ENCODE measurements at places on chromosomes 3 and 15.

GRCh38 chr3:60536420-60536819 is 714.8 kb downstream of the FHIT start:
- DNase-seq, result no peak

DNA sequence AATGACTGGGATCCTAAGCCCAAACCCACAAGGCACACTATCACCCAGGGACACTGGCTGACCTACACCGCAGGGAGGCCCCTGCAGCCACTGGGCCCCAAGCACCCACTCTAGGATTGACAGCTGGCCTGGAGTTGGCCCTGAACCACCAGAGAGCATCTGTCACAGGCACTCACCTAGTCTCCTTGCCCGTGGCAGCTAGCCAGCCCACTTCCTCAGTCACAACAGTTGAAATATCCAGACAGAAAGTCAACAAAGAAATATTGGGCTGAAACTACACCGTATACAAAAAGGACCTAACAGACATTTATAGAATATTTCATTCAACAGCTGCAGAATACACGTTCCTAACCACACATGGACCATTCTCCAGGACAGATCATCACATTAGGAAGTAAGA is 5.2 kb upstream of the SPINK8 start:
- no peak for DNase-seq

DNA sequence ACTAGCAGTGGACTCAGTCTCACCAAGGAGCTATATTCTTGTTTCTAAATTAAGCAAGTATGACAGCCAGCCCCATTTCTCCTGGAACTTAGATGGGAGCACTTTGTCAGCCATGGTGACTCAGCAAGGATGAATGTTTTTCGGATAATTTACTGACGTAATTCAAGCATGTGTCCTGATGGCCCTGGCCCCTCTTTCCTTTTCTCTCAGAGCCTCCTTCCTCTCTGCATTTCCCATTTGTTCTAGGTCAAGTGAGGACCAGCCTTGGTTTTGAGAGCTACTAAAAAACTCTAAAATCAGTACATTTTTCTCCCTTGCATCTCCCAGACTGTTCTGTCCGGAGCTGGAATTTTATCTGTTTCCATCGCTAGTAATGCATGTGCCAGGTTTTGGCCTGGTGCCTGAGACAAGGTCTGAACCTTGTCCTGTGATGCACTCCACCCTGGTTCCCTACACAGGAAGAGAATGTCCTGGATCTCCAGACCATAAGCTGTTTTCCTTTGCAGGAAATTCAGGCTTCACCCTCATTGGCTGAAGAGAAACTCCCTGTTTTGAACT is 256.6 kb upstream of the ROPN1 start:
- DNase-seq, result peak; percentile 70

- DNase-seq, result no peak
Measured at GRCh38 chr15:63380151-63380807, 1.4 kb downstream of the CA12 start.

GRCh38 chr15:36428102-36428845 is 151.2 kb upstream of the CDIN1 start:
- peak; percentile 99 for DNase-seq

DNA sequence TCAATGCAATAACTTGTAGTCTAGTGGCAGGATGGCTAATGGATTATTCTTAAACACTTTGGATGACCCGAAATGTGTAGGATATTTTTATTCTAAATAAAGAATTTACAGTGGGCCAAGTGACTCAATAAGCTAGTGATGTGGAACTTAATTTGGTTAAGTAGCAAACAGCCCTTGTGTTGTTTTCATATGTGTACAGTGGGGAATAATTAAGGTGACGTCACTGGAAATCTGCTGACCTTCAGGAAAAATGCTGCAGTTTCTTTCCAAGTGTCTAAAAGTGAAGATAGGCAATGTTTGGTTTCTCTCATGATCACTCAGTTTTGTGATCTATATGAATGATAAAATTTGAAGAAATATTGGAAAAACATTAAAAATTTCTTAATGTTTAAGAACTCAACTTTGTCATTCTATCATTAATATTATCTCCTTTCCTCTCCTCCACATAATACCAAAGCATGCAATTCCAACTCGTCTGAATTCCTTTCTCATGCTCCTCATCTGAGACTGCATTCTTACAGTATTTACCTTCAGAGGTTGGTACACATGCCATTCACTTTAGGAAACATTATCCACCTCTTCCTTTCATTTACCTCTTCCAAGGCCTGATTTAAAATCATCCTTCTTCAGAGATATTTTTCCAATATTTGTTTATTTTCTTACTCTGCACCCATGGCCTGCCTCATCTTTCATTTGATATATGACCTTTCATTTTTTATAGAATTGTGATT is 414.6 kb upstream of the ARPP21 start:
- DNase-seq, result no peak

GRCh38 chr15:40380636-40381035 is 1.9 kb upstream of the KNSTRN start:
- no peak for DNase-seq

DNA sequence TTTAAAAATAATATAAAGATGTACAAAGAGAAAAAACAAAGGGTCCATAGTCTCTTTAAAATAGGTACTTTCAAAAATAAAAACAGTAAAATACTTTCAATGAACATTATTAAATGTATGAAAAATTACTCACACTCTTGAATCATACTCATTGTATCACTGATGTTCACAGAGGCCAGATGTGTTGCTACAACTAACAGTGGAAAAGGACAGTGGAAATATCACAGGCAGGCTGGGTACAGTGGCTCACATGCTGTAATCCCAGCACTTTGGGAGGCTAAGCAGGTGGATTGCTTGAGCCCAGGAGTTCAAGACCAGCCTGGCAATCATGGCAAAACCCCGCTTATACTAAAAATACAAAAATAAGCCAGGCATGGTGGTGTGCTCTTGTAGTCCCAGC is 26.8 kb downstream of the NPHP3 start:
- DNase-seq, result no peak

DNA sequence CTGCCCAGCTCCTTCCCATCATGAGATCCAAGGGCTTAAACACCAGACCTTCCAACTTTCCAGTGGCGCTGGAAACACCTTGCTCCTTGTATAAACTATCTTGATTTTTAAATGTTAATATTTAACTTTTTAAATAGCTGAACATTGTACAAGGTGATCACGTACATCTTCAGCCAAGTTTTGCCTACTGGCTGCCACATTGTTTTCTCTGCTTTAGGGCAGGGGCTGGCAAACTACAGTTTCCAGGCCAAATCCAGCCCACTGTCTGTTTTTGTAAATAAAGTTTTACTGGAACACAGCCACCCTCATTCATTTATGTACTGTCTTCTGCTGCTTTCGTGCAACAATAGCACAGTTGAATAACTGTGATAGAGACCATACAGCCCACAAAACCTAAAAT is 27.6 kb upstream of the FOXP1 start:
- DNase-seq, result no peak

DNA sequence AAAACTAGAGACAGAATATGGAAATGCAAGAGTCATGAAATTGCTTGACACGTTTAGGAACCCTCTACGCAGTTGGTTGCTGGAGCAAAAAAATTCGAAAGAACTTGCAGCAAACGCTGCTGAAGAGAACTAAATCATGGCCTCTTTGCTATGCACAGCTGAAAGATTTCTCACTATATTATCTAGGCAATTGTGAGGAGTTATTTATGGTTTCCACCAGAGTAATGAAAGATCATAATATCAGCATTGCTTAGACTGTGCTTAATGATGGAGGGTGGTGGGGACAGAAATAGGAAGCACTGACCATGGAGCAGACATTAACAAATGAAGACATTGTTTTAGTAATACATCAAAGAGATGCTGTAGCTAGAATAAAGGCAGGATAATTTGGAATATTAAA is 593.4 kb upstream of the ZNF717 start:
- no peak for DNase-seq

DNA sequence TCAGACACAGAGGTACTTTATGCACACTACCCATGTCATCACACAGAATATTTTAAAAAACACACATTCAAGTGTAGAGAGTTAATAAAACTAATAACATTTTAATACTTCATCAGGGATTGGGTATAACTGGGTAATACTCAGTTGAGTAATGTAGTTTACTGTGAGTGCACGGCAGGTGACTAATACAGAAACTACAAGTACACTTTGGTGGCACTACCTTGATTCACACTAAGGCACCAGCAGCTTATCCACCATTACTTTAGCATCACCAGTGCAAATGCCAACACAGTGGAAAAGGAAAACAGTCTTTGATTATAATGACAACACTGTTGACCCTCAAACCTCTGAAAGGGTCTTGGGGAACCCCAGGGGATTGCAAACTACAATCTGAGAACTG is 33.6 kb downstream of the ZNF280D start:
- DNase-seq, result no peak

GRCh38 chr15:100902436-100903167 is 16.6 kb upstream of the LRRK1 start:
- peak; percentile 52 for DNase-seq

DNA sequence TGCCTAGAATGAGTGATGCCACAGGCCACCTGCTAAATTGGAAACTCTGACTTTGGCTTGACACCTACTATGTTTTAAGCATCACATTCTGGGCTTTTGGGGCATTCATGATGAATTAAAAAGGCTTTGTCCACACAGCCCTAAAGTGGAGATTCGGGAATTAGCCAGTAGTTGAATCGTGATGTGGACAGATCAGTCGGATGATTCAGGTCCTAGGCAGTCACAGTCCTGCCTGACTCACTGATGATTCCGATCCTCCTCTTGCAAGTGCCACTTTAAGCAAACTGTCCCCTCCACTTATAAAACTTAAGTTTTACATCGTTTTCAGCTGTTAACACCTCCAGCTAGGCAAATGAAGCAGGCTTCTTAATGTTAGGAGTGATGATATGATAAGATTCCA is 75.3 kb downstream of the SYNPR start:
- no peak for DNase-seq

GRCh38 chr3:23611737-23612295 is 193.9 kb upstream of the UBE2E1 start:
- DNase-seq, result no peak

GRCh38 chr15:77617476-77618230 is 15.1 kb downstream of the LINGO1 start:
- DNase-seq, result no peak

GRCh38 chr15:92787116-92787515 is 113.0 kb upstream of the CHD2 start:
- no peak for DNase-seq

DNA sequence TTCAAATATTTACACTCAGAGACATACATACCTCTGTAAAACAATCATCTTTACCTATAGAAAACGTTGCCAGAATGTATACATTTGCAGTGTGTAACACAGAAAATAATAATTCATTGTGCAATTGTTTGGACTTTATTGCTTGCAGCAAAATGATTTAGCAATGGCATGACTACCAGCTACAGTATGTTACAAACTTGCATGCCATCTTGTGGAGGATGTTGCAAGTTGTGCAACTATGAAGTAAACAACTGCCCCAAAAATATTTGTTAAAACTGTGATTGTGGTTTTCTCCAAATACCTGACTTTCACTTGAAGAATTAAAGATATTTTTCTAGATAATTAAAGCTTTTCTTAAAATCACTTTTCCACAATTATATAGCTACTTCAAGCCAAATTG is 27.1 kb upstream of the C3orf49 start:
- DNase-seq, result peak; percentile 35

GRCh38 chr3:153285982-153286381 is 124.0 kb downstream of the RAP2B start:
- no peak for DNase-seq

DNA sequence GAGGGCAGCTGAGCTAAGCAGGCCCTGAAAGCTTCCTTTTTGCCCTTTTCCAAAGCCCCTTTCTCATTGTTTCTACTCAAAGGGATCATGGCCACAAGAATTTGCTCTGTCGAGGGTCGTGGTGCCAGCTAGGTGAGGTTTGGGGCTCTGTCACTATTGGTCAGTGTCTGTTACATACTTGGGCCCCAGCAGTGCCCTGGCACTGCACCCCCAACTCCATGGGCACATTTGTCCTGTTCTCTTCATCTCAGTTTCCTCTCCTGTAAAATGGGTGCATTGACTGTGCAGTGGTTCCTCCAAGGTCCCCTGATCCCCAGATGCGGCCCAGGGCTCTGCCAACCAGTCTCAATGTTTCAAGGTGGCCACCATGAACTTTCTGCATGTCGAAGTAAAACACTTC is 62.1 kb downstream of the SLC6A6 start:
- no peak for DNase-seq

DNA sequence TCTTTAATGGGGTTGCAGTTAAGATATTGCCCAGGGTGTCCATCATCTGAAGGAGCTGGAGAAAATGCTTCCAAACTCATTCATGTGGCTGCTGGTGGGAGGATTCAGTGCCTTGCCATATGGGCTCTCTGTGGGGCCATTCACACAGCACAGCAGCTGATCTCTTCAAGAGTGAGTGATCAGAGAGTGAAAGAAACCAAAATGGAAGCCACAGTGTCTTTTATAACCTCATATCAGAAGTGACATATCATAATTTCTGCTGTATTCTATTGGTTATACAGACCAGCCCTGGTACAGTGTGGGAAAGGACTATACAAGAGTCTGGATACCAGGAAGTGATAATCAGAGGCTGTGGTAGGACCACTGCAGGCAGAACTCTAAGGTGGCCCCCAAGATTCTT is 33.6 kb downstream of the HHLA2 start:
- DNase-seq, result no peak

DNA sequence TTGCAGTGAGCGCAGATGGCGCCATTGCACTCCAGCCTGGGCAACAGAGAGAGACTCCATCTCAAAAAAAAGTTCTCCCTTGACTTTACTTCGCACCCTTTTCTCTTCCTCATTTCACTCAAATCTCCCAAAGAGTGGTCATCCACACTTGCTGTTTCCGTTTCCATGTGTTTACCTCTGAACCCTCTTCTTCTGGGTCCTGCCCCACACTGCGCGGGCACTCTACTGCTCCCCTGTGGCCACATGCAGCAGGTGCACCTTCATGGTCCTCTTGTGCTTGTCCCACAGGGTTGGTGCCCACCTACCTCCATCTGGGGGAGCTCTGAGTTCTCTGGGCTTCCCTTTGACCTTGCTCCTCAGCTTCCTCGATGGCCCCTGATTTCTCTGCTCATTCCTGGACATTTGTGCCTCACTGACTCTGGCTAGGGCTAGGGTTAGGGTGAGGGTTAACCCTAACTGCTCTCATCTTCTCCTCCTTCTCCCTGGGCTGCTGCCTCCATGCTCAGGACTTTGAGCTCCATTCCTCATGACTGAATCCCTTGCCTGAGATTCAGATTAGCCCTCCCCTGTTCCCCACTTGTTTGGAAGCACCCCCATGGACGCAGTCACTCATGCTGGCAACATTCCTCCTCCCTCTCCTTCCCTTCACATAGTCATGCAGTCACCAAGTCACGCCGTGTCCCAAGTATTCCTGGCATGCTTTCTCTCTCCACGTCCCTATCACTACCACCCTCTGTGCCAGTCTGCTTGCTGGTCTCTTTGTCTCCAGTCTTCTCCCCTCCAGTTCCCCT is 26.6 kb upstream of the KY start:
- no peak for DNase-seq

Data from BJ (cell line).